ENCODE measurements at places on chromosomes 7 and 10. TPM values are rescaled to one million over a fixed set of nuclear protein-coding genes. Genes with fewer than 3 reads are reported as not detected.

DNA sequence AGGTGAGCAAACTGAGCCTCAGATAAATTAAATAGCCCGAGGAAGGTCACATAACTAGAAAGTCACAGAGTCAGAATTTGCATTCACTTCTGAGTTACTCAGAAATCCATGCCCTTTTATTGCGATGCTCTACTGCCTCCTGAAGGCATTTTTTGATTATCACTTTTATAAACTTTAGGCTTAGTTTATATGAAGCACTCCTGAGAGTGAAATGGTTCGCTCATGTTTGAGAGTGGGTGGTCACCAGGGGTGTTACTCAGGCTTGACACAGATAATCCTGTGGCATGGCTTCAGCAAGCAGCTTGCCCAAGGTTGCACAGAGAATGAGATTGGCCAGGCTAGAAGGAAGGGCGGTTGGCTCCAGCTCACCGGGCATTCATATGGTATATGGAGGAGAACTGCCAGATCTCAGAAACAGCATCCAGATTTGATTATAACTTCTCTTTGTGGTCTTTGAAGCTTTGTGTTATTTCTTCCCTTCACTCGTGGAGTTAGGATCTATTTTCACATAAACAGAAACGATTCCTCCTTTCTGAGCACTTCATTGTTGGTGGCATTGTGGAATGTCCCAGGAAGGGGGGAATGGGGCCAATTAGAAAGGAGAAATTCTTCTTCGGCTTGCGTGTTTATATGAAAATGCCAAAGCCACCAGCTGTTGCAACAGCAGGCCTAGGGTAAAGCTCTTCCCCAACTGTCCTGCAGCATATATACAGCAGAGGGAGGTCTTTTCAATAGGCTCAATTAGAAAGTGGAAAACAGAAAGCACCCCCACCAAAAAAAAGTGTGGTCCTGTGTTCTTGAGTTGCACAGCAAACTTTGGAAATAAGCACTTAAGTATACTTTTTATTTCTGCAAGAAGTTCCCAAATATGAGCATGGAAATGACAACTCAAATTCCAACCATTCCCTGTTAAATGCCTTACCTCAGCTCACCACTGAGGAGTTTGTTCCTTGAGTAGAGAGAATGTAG, 628.8 kb downstream of the SUGCT start:
- DNase-seq = no peak

Gene BTBD16
- total RNA-seq = 0.14 TPM

Gene NUTM2B
- 1.3 TPM for total RNA-seq

Gene IQUB
- total RNA-seq = 0.25 TPM

GRCh38 chr7:79608005-79608404, 154.5 kb upstream of the MAGI2 start:
- no peak for DNase-seq

Gene LRIT1
- not detected for total RNA-seq

Gene TSPAN14
- total RNA-seq = 85.6 TPM

DNA sequence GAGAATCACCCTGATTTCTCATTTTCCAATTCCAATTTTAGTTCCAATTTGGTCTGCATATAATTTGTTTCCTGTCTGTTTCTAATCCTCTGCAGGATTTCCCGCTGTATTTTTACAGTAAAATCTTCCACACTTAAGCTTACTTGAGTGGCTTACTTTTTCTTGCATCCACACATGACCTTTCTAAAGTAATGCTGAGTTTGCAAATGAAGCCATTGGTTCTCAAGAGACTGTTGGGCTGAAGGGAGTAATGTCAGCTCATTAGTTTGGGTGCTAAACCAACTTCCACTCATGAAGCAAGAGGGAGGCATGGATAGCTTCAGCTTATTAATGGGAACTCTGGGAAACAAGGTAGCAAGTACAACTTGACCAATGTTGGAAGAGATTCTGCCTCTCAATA, 146.4 kb downstream of the SNX10 start:
- no peak for DNase-seq

DNA sequence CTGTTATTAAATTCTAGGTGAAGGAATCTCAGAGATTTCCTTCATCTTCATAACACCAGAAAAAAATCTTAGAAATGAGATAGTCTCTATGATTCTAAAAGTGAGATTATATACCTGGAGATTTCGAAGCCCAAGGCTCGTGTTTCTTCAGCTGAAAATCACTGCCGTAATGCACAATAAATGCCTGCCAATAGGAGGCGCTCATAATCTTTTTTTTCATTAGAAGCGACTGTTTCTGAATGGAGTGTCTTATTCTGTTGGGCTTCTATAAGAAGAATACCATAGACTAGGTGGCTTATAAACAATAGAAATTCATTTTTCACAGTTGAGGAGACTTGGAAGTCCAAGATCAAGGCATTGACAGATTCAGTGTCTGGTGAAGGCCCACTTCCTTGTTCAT, 294.7 kb downstream of the PRKG1 start:
- DNase-seq = no peak

Gene ELOVL3
- not detected for total RNA-seq

DNA sequence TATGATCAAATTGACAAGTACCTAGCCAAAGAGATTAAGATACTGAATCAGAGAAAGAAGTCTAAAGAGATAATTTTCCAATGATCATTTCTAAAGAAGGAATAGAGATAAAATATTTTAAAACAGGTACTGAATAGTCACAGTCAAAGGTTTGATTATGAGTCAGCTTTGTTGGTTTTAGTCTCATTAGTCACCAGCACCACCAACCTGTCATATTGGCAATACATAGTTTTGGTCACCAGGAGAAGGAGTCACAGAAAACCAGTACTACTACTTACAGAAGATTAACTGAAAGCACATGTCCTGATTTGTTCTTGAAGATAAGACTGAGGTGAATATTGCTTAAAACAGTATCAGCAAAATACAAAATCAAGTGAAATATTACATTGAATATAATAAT, 34.6 kb downstream of the ZEB1 start:
- DNase-seq = no peak

DNA sequence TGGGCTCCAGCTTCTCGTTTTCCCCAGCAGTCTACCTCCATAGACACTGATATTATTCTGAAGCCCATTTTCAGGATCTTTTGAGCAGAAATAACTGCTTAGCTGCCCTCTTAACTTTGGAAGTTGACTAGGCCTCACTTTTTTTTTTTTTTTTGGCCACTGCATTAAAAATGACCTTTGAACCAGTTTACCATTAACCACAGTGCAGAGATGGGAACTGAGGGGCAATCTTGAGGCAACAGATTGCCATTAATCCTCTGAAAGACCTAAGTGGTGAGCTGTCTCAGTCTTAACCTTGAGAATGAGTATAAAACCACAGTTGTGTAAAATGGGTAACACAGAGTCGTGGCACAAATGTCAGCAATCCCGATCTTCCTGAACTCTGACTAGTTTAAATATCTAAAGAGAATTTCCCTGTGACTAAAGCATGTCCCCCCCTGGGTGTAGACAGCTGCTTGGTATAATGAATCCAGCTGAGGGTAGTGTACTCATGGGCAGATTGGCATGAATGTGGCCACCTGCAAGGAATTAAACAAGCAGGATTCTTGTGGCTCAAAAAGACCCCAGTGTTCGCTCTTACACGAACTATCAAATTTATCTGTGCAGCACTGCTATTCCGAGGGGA, 46.1 kb upstream of the FMC1 start:
- no peak for DNase-seq

Gene SSBP1
- total RNA-seq = 79.5 TPM

DNA sequence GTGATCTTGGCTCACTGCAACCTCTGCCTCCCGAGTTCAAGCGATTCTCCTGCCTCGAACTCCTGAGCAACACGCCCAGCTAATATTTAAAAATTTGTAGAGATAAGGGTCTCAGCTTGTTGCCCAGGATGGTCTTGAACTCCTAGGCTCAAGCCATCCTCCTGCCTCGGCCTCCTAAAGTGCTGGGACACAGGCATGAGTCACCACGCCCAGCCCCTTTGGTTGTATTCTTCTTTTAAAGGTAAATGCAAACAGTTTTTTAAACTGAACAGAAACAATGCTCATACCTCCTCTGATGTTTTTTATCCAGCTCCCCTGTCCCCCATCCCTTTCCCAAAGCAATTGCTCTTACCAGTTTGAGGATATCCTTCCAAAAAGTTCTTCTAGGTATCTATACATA, 79.5 kb upstream of the DUSP5 start:
- no peak for DNase-seq

GRCh38 chr10:25888627-25889026, 45.4 kb upstream of the MYO3A start:
- DNase-seq = no peak

- DNase-seq = no peak
Measured at GRCh38 chr7:17994079-17994850, 33.4 kb downstream of the PRPS1L1 start.

Gene TBRG4
- 88.7 TPM for total RNA-seq

Gene EPHB6
- 3.2 TPM for total RNA-seq

- no peak for DNase-seq
Measured at GRCh38 chr7:73342645-73343044, 14.7 kb downstream of the FKBP6 start.

Gene TACC2
- 113 TPM for total RNA-seq

DNA sequence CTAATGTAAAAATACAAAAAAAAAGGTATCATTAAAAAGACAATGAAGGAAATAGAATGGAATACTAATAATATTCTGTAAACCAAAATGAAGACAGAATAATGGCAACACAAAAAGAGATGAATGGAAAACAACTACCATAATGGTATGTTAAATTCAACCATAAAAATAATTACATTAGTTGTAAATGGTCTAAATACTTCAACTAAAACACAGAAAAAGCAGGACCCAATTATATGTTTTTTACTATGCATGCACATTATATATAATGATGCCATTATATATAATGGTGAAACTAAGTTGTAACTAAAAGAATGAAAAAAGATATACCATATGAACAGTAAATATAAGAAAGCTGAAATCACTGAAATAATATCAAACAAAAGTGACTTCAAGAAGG, 76.5 kb downstream of the CUBN start:
- DNase-seq = no peak

GRCh38 chr10:73163096-73163495, 4.7 kb downstream of the ECD start:
- DNase-seq = no peak

Gene ACTL6B
- 0.42 TPM for total RNA-seq

Gene TMEM72
- 33.1 TPM for total RNA-seq

GRCh38 chr10:9205558-9205957, 1151.1 kb downstream of the GATA3 start:
- no peak for DNase-seq

DNA sequence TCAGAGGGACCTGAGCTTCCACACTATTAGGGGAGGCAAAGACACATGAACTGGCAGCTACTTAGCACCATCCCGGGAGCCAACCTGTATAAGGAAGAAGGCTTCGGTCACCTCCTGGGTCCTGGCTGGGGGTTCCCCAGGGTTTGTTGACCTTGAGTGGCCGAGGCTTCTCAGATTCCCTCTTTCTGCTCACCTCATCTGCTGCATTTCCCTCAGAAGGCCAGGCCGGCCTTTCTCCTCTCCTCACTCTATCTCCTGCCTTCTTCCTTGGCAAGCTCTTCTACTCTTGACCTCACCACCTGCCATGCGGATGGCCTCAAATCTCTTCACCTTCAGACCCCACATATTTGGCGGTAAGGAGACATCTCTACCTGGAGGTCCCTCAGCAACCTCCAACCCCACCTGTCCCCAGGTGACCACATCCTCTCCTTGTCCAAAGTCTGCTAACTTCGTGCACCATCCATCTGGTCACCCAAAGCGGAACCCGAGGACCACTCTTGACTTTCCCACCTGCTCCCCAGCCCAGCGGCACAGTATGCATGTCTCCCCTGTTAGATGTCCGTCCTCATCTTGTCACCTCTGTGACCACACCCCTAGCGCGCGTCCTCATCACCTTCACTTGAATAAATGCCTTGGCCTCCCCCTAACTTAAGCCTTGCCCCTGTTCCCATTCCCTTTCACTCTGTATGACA, 133.8 kb upstream of the UNC5B start:
- no peak for DNase-seq

DNA sequence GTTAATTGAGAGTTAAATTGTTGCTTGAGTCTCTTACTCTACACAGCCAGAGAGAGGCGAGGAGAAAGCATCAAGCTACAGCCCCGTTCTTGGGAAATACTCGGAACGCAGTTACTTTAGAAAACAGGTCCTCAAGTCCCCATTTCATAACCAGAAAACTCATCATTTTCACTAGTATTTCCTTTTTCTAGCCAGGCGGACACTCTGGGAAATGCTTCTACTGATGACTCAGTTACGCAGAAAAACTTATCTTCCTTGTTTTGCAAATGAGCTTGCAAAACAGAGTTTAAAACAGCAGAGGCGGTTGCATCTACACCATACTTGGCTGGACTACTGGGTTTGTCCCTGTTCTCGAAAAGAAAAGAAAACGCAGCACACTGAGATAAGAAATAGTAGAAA, 111.4 kb upstream of the FGFR2 start:
- no peak for DNase-seq

DNA sequence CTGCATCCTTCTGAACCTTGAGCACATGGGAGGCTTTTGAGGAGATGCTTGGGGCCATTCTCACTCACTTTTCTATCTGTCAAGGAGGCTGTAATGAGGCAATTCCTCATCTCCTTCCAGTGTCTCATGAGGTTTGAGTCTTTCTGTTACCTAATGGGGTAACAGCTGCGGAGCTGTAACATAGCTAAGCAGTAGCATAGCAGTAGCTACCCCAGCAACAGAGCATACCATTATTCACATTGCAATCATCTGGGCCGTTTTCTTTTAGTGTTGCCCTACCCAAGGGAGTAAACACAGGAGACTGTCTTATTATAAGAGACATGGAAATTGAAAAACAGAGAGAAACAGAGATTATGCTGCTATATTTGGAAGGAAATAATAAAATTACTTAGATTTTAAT, 68.7 kb downstream of the AKR1D1 start:
- no peak for DNase-seq

GRCh38 chr7:158053183-158053915, 534.3 kb downstream of the PTPRN2 start:
- no peak for DNase-seq

DNA sequence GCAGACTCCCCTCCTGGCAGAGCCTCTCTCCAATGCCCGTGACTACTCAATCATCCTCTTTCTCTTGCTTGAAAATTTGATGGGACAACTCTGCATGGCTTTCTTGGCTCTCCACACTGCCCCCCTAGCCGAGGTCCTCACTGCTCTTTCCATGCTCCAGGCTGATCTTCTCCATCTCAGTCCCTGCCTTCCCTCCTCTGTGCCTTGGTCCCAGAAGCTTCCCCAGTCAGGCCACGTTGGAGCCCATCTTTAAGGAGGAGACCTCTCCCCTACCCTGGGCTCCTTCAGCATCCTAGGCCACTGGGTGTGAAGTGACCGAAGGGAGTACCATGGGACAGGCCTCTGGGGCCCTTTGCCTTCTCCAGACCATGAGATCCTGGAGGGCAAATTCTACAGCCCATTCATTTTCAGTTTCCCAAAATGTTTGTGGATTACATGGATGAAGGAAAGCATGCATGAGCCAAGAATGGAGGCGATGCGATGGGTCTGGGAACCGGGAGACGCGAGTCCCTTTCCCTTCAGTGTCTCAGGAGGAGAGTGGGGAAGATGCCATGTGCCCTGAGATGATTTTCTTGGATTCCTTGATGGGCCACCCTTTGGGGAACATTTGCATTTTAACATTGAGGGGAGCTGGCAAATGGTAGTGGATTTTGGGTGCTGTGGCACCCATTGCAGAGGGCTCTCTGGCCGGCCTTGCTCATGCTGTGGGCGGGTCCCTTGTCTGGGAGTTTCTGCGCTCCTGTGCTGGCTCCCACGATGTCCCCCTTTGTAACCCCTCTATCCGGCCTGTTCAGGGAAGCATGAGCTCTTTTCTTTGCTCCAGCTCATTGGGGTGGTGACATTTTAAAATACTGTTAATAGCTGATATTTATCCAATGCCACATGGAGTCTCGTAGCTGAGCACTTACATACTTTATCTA, 376.6 kb downstream of the RPS24 start:
- DNase-seq = no peak
